ENCODE measurements at places on chromosomes 2 and 18.
A peak's percentile ranks its signal among the peaks of the same experiment; 100 is the strongest.

- DNase-seq = peak; percentile 40
These were observed 799.7 kb upstream of the ACVR2A start for GRCh38 chr2:147045113-147045512.

- DNase-seq = no peak
These were observed 278.3 kb downstream of the PTGR3 start for GRCh38 chr18:74930616-74931015.

- no peak for DNase-seq
These were observed 97.2 kb downstream of the PID1 start for GRCh38 chr2:229173825-229174359.

DNA sequence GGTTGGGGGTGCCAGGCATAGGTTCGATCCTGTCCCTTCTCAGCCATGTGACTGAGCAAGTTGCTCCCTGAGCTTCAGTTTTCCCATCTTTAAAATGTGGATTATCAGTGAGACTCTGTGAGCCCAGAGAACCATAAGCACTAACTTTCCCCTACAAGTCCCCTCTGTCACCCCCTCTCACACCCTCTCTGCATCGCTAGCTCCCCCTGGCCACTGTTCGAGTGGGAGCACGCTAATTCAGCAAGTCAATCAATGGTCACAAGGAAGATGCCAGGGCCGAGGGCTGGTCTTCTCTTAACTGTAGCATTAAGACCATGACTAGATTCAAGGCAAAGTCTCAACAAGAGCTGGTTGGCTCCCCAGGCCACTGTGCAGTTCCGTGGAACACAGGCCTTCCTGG is 66.2 kb downstream of the BCL2L11 start:
- no peak for DNase-seq

DNA sequence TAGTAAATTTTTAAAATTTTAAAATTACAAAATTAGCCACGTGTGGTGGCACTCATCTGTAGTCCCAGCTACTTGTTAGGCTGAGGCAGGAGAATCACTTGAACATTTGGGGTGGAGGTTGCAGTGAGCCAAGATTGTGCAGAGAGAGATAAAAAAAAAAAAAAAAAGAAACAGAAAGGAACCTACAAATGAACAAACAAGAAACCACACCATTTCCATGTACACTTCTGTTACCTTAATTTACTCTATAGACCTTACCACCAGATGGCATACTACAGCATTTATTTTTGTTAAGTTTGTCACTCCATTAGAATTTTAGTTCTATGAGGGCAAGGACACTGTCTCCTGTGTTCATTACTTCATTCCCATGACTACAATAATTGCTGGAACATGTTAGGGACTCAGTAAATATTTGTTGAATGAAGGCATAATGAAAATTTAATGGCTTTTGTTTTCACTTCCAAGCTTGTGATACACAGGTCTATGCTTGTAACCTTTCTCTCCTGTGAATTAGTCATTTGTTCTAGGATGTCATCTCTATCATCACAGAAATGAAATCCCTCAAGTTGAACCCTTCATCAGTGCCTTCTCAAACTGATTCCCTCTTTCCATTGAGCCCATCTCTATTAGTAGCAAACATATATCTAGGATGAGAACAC is 76.0 kb downstream of the ARHGAP15 start:
- peak; percentile 11 for DNase-seq
